ENCODE measurements at places on chromosomes 3 and 15.
A peak's percentile ranks its signal among the peaks of the same experiment; 100 is the strongest.

GRCh38 chr15:51837792-51838251 lies 8.4 kb downstream of the TMOD3 start:
- peak; percentile 41 for DNase-seq

DNA sequence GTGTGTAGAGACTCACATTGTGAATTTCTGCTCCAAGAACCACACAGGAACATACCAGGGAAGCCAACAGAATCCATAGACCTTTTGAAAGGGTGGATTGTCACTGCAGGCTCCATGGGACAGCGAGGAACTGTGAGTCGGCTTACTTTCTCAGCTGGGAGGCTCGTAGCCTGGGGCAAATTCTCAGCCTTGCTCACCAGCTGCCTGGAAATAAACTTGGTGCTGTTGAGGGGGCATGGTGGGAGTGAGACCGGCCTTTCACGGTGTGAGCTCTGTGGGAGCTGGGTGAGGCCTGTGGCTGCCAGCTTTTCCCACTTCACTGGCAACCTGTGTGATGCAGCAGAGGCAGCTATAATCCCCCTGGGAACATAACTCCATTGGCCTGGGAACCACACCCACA lies 146.6 kb upstream of the P2RY1 start:
- no peak for DNase-seq

DNA sequence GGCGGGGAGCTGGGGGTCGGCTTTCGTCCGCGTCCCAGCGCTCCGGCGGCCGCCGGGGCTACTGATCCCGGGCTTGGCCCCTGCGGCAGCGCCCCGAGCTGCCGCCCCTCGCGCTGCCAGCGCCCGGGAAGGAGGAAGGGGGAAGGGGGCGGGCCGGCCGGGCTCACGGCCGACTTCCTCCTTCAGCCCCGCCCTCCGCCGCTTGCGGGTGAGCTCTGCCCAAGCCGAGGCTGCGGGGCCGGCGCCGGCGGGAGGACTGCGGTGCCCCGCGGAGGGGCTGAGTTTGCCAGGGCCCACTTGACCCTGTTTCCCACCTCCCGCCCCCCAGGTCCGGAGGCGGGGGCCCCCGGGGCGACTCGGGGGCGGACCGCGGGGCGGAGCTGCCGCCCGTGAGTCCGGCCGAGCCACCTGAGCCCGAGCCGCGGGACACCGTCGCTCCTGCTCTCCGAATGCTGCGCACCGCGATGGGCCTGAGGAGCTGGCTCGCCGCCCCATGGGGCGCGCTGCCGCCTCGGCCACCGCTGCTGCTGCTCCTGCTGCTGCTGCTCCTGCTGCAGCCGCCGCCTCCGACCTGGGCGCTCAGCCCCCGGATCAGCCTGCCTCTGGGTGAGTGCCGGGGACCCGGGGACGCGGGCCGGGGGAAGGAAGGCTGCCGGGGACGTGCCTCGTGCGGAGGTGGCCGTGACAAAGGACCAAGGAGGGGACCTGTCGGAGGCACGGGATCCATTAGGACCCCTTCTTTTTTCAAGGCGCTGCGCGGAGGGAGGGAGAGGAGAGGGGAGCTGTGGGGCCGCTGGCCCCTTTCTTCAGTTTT lies at the start of gene SEMA4B:
TSS of gene SEMA4B (plus strand) at position 201 of the 814 bp plus-strand sequence. CDS start at position 450, 249 bp downstream.
- DNase-seq = peak; percentile 61

DNA sequence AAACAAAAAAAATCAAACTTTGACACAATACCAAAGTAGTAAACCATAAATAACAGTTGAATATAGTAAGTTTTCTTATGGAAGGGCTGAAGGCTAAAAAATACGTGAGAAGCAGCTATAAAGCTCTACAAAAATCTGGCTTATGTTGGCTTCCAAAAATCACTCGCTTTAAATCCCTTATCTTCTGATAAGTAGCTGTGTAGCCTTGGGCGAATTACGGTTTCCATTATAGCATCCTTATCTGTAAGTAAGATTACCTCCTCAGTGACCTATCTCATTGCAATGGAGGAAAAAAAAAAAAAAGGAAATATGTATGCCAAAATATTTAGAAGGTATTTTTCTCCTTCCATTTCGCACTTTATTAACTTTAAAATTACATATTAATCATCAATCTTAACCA lies 348.6 kb downstream of the PLOD2 start:
- no peak for DNase-seq

DNA sequence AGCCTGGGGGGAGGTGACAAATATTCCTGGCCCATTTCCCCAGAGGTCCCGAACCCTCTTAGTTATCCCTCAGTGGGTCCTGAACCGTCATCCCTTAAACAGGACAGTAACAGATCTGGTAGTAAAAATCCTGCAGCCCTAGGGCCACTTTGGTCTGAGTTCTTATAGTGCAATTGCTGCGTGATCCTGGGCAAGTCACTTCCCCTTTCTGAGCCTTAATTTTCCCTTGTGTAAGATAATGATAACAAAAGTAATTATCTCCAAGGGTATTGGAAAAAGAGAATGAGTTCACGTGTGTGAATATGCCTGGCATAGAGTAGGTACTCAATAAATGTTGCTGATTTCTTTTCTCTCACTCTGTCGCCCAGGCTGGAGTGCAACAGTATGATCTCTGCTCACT lies 2.9 kb upstream of the JAGN1 start:
- no peak for DNase-seq

- DNase-seq = no peak
These were observed 146.6 kb upstream of the PEX5L start for GRCh38 chr3:180183346-180183745.

DNA sequence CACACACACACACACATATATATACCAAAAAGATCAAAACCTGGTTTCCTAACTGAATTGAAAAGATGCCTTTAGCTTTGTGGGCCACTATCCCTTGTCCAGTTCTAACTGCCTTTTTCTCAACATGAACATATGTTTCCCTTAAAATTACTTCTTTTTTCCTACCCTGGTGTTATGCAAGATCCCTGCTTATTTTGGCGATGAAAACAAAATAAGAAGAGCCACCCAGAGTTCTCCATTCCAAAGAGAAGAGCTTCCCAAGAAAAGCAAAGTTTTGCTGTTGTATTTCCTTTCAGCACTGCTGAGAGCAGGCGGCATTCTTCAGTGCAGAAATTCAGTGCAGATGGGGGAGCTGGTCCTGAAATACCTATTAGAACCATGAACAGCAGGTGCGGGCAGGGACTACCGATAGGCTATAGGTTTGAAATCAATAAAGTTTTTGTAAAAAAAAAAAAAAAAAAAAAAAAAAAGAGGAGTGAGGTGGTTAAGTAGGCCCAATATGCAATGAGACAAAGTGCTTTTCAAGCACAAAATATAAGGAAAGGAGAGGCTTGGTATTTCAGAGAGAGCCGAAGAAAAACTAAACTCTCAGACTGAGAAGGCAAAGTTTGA lies 238.0 kb downstream of the FOXP1 start:
- no peak for DNase-seq

- no peak for DNase-seq
These were observed 10.6 kb upstream of the ATP2B2 start for GRCh38 chr3:10515884-10516495.

DNA sequence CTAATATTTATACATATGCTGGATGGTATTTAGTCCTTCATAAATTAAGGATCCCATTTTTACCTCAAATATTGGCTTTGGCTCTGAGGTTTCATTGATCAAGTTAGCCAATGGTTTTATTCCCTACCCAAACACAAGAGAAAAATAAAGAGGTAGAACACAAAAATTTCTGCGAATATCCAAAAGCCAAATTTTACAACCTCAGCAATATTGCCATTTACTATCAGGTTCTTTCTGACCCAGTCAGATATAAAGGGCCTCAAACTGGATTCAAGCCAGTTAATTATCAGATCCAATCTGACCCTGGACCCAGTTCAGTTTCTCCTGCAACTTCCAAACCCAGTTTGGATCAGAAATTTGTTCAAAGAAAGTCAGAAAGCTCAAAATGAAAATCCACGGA lies 998.1 kb downstream of the SI start:
- DNase-seq = no peak

GRCh38 chr15:57738734-57739237 lies 32.3 kb downstream of the POLR2M start:
- no peak for DNase-seq

DNA sequence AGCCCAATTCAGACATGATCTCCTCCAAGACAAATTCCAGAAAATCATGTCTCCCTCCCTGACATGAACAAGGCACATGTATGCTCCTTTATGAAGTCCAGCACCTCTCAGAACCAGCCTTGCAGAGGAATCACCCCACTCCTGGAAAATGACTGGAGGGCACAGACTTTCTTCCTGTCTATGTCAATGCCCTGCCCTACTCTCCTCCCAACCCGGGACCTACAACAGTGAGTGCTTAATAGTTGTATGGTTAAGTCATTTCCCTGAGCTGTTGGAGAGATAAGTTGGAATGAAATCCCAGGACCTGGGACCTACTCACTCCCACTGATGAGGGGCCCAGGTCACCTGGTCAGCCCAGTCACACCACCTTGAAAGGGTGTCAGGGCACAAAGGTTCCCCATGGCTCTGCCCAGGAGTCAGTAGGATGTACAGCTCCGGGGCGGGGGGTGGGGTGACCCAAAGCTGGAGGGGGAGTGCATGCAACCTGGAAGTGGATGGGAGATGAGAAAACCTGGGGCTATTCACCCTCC lies 80.1 kb upstream of the HERC1 start:
- no peak for DNase-seq

DNA sequence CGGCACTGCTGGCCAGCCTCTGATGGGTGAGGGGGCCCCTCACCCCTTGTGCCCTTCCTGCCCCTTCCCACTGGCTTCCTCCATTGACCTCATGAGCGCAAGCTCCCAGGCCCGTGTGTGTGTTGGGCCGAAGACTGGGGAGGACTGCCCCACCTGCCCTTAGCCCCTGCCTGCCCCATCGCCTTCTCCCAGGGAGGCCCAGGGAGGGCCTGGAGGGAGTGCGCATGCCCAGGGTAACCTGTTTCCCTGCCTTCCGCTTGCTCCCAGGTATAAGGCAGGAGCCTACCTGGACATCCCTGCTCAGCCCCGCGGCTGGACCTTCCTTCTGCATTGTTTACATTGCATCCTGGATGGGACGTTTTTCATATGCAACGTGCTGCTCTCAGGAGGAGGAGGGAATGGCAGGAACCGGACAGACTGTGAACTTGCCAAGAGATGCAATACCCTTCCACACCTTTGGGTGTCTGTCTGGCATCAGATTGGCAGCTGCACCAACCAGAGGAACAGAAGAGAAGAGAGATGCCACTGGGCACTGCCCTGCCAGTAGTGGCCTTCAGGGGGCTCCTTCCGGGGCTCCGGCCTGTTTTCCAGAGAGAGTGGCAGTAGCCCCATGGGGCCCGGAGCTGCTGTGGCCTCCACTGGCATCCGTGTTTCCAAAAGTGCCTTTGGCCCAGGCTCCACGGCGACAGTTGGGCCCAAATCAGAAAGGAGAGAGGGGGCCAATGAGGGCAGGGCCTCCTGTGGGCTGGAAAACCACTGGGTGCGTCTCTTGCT lies 8.8 kb downstream of the DLL4 start:
- DNase-seq = no peak

GRCh38 chr3:78519281-78519680 lies 1248.5 kb downstream of the ROBO1 start:
- DNase-seq = no peak

DNA sequence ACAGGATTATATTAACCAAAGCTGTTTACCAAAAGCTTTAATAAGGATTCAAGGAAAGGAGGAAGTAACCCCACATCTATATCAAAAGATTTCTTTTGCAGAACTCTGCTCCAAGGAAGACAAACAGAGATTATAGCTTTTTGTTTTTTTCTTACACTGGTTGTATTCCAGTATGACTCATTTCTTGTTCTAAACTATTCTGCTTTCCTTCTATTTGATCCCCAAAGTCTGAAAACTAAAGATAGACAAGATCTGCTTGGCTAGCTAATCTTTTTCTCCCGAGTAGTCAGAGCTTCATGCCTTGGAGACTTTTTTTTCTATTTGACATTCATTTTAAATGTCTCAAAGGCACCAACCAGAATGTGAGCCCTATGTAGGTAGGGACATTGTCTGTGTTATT lies 36.8 kb upstream of the FRMD5 start:
- no peak for DNase-seq

DNA sequence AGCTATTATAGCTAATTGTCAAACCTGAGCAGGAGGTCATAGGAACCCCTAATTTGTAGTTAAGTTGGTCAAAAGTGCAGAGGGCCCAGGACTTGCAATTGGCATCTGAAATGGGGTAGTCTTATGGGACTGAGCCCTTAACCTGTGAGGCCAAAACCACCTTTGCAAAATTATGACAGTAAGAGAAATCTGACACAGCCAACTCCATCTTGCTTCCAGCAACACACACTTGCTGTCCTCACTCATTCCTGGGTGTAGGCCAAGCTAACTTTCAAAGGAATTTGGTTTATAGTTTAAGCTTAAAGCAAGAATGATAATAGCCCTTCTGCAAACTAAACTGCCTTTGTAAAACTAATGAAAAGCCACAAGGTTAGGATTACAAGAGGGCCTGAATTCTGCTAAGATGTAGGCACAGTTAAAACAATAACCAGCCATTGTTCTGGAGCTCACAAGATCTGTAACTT lies 57.6 kb upstream of the FRMD4B start:
- DNase-seq = no peak

- no peak for DNase-seq
These were observed 6.3 kb upstream of the FSIP1 start for GRCh38 chr15:39788800-39789565.

- no peak for DNase-seq
These were observed 72.6 kb upstream of the MFGE8 start for GRCh38 chr15:88985547-88986393.

GRCh38 chr15:52715411-52715810 lies 36.2 kb upstream of the ATOSA start:
- DNase-seq = no peak

DNA sequence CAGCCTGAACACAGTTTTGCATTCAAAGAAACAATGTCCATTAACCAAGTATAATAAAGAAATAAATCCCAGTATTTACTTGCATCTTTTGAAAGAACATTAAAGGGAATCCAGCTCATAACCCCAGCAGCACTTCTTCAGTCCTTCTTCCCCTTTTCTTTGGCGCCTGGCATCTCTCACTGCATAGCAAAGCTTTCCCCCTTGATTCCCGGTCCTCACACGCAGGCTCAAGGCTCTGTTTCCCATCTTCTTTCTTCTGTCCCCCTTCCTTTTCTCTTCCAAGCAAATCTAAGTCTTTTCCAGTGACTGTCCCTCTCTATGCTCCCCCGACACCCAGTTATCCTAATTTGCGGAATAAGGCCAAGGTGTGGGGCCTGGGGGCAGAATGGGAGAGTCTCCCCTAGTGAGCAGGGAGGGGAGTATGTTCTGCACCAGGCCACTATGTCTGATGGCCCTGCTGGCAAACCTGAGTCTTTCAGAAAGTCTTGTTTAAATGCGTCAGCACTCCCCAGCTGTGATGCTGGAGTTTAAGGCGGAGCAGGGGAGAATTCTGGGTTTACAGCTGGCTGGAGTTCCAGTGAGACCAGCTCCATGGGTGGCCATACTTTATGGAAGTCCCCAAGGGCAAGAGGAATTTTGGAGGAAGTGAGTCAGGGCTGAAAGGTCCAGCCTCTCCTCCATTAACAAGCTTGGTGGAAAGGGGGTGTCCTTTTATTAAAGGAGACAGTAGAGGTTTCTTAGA lies 42.1 kb downstream of the GOLGA6A start:
- DNase-seq = no peak

DNA sequence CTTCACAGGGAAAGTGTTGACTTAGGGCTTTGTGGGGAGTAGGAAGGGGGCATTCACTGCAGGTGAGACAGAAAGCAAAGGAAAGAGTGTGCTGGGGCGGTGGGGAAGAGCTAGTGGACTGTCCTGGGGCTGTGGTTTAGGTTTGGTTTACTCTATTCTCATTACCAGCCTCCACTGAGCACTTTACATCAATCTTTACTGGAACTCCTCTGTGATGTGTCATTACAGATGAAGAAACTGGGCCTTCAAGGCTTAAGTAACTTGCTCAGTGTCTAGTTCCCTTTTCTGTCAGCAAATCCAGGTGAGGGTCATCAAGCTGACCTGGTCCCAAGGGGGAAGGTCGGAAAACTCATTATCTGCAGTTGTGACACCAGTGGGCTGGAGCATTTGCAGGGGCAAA lies 120.2 kb upstream of the PFN2 start:
- DNase-seq = no peak

All from HL-60 (cell line).